ENCODE measurements at places on chromosomes 1 and 21. TPM values are rescaled to one million over a fixed set of nuclear protein-coding genes. Genes with fewer than 3 reads are reported as not detected.

The ADAMTS4 gene
- total RNA-seq, result 56.8 TPM

- no peak for DNase-seq
Measured at GRCh38 chr1:9417695-9418094, 121.6 kb upstream of the SLC25A33 start.

DNA sequence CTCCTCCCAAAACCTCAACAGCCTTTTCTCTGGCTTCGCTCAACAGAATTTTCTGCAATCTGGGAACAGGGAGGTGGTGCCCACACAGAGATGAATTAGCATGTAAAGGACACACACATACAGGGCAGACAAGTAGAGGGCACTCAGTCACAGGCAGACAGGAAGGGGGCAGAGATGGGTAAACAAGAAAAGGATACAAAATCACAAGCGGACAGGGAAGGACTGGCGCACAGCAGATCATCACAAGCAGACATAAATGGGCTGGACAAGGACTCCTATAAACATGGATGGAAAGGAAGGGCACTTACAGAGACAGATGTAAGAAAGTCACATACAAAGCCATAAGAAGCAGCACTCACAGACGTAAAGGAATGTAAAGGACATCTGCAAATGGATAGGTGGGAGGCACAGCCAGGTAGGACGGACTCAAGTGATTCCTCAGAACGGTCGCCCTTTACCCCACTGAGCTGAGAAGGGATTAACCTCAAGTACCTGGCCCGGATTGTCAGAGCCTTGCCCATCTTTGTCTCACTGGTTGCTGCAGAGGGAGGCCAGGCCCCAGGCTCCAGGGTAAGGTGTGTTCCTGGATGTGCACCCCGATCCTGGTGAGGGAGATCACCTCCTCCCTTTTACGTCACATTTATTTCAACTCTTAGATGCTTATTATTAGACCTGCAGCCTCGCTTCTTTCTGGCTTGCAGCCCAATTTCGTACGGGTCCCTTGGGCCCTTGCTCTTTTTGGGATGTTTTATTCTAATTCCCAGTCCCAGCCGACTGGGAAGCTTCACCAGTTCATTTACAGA lies 836 bp upstream of the PRCC start:
- no peak for DNase-seq

- DNase-seq, result no peak
Measured at GRCh38 chr1:195962051-195962450, 646.2 kb downstream of the KCNT2 start.

The CYP4A22 gene
- total RNA-seq, result not detected

DNA sequence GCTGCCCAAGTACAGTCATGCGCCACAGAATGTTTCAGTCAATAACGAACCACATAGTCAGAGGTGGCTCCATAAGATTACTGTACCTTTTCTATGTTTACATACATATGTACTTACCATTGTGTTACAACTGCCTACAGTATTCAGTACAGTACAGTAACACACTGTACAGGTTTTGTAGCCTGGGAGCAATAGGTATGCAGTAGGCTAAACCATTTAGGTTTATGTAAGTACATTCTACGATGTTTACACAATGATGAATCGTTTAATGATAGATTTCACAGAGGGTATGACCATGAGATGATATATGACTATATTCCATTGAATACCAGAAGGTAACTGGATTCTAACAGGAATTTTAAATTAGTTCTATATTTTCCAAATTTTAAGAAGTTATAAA lies 10.5 kb downstream of the YY1AP1 start:
- DNase-seq, result no peak

The TARS2 gene
- total RNA-seq, result 16.6 TPM
